ENCODE measurements at places on chromosomes 3 and 15.

DNA sequence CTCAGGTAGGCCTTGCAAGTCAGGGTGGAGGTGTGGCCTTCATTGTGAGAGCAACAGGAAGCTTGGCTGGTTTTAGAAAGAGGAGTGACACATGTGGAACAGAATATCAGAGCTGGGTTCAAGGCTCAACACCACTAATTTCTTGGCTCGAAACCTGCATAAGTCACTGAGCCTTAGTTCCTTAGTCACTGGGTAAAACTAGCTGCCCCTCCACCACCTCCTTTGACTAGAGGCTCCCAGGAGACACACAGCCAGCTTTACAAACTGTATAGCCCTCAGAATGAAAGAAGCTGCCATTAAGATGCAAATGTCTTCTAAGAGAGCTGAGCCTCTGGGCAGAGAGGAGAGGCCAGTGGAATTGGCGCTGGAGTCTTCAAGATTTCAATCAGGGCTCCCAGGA, 67.7 kb downstream of the CERS3 start:
- DNase-seq, result no peak

DNA sequence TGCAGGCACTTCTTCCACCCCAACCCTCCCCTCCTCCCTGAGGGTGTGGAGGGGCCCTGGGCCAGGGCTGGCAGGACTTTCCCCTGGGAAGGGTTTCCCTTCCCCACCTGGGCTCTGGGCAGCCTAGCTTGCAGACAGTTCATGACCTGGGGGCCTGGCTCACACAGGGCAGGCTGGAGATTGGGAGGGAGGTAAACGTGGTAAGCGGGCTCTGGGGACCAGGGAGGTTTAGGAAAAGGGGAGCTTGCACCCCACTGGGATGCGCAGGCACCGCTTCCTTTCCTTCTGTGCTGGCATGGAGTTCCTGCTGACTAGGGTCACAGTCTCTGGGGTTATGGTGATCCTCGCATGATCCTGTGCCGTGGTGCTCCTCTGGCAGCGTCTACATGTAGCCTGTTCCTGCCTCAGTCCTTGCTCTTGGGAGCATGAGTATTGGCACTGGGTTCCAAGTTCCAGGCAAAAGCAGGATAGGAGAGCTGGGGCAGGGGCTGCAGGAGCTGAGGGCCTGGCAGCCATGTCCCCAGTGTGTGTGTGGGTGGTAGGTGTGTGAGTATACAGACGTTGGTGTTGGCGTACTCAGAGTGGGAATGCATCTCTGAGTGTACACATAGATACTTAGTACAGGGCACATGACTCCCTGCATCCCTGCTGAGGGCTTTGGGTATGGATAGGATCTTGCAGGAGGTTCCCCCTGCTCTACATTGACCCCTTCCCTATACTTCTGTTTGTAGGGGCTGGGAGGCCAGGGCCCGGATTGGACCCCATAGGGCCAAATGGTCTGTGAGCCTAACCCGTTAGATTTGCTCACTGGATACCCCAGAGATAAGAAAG, 6.9 kb downstream of the GLYCTK start:
- no peak for DNase-seq

- no peak for DNase-seq
Observed at GRCh38 chr3:95235916-95236315, 1173.1 kb downstream of the NSUN3 start.

DNA sequence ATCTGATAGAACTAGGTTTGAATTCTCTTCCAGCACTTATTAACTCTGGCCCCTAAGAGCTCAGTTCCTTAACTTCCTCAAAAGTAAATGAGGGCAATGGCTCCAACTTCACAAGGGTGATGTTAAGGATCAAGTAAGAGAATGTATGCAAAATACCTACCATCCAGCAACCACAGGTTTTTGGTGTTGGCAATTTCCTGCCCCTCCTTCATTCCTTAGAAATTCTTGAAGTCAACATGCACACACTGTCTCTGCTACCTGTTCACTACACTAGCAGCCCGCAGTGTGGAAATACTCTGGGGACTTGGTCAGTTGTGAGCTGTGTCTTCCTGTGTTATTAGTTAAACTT, 5.0 kb downstream of the ZBED2 start:
- no peak for DNase-seq
